Liver (tissue), 10 donors: ENCODE measurements at places on chromosomes 2 and 18. TPM values are rescaled to one million over a fixed set of nuclear protein-coding genes. Genes with fewer than 3 reads are reported as not detected.

PDE11A gene
- total RNA-seq = 1.0 TPM

DYNC2LI1 gene
- total RNA-seq = 6.1 TPM

DNA sequence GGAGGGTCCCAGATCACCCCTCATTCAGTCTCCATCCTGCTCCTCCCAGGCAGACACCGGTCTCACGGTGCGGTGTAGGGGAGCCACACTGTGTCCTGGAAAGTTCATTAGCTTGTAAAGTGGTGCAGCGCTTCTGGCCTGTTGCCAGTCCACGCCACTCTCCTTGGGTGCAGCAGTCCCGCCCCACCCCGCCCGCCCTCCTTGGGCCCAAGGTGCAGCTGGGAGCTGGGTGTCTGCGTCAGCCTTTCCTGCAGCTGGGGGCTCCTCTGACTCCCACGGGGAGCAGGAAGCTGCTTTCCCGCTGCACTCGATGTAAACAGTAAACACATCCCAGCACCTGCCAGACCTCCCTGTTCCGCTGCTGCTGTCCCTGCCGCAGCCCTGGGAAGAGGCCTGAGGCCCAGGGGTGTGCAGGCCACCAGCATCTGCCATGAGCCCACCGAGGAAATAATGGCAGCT is 53.8 kb upstream of the ASB18 start:
- DNase-seq = no peak

- DNase-seq = peak; percentile 70
These were observed 340 bp downstream of the SLC40A1 start for GRCh38 chr2:189580241-189580651.

- DNase-seq = no peak
These were observed 91.2 kb downstream of the LIPG start for GRCh38 chr18:49652881-49653724.
